ENCODE measurements at places on chromosomes 2 and 18.
A peak's percentile ranks its signal among the peaks of the same experiment; 100 is the strongest.

GRCh38 chr2:127623388-127624319 lies 22.3 kb upstream of the GPR17 start:
- DNase-seq, result no peak

- DNase-seq, result no peak
Measured at GRCh38 chr18:58387716-58388115, 241.2 kb downstream of the ALPK2 start.

DNA sequence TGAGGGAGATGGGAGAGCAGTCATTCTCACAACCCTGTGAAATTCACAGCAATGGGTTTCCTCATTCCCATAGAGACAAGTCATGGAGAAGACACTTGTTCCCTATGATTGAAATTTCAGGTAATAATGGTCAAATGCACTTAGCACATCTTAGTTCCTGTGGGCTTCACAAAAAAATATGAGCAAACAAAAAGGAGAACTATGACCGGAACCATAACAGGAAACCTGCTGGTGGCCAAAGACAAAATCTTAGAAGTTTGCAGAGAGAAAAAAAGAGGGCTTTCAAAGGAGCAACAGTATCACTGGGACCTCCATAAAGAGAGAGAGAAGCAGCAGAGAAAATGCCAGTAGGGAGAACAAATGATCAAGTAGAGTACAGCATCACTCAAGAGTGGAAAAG lies 138.9 kb upstream of the APCDD1 start:
- no peak for DNase-seq

DNA sequence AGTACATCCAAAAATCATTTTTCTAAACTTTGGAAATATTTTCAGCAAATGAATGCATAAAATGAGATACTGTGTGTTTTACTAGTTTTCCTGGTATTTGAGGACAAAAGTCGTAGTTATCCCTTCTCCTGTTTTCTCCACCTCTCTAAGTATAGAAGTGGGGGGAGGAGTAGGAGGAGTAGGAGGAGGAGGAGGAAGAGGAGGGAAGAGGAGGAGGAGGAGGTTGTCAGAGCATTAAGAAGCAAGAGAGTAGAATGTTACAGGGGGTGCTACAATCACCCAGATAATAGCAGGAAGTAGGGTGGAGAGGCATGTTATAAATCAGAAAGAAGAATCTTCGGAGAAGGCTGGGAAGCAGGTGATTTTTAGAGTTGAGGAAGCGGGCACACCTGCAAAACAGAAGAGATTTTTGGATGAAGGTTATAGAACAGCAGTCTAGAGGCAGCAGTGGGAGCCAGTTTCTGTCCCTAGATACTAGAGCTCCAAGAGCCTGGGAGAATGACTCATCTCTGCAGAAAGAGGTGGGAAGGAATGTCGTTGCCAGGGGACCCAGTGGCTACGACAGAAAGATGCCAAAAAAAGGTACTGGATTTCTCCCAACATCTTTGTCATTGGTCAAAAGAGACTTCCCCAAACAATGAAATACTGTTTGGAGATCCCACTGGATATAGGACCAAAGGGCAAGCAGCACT lies 44.2 kb upstream of the AQP4 start:
- DNase-seq, result no peak

DNA sequence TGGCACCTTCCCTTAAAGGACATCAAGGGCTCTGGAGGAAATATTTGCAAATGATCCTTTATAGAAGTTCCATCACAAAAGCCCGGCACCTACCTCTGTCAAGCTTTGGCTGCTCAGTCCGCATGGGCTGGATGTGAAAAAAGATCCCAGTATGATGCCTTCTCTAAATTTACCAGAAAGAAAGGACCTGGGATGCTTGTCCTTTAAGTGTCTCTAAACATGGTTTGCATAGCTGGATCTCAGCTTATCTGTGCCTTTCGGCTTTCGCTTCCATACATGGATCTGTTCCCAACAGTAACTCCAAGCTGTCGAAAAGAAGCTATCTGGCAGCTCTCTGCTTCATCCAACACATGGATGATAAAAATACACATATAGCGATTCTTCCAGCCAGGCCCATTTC lies 60.4 kb upstream of the SLC8A1 start:
- DNase-seq, result no peak

DNA sequence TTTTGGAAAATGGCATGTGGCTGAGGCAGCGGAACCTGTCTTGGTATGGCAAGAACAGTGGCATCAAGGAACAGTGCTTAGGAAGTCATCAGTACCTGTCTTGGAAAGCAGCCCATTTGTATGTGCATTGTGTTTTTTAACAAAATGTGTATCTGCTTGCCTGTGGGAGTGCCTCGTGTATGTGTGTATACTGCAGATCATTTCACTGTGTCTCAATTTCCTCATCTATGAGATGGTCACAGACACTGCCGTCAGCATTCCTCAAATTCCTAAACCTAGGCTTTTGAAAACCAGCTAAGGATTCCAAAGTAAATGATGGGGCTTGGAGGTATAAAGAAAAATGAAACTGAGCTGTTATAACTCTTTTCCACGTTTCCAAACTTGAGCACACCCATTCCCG lies 441.3 kb downstream of the RND3 start:
- no peak for DNase-seq

DNA sequence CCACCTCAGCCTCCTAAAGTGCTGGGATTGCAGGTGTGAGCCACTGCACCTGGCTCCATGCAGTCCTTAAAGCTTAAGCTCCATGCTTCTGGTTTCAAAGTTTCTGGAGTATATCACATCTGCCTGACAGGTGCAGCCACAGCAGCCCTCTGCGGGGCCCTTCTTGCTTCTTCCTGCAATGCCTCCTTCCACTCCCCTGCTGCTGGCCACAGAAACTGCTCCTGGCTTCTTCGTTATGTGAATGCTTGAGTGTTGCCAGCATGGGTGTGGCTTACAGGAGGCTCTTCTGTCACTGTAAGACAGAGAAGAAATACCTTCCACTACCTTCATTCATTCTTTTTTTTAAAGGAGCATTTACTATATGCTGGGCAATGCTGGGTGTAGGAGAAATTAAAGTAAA lies 10.1 kb upstream of the CCBE1 start:
- no peak for DNase-seq

DNA sequence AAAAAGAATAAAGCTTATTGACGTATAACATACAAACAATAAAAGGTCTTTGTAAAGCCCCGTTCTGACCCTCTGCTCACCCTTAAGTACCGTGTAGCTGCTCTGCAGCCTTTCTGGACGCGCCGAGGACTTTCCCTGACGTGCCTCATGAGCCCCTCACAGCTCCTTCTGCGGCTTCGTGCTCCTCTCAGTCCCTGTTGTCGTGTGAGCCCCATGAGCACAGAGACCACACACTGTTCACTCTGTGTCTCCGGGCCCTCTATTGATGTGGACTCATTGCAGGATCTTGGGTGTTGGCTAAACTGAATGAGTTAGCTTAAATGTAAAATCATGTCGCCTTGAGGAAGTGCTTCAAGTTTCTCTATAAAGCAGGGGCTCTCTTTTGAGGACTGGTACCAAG lies 43.6 kb upstream of the INHBB start:
- DNase-seq, result no peak

DNA sequence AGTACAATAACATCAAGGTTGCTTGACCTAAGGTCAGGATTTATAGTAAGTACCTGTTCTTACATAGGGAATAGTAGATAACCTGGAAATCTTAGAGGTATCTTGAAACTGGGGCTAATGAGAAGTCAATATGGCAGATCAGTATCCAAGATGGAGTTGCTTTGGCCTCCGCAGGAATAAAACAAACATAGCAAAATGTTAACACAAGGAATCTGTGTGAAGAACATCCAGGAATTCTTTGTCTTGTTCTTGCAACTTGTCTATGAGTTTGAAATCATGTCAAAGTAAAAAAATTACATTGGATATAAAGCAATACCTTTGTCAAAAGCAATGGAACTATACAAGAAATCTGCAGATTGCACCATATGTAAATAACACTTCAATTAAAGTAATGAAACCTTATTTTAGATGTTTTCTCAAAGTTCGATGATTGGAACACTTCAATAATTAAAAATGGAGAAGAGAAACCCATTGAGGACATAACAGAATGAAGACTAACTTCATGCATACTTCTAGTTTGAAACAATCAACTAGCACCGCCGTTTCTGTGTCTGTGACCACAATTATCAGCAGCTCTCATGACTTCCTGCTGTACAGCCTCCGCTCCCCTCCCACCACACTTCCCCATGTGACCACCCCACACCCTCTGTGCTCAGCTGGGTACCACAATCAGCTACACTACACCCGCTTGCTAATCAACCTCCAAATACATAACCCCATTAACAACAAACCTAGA lies 27.6 kb downstream of the C2orf76 start:
- DNase-seq, result no peak

DNA sequence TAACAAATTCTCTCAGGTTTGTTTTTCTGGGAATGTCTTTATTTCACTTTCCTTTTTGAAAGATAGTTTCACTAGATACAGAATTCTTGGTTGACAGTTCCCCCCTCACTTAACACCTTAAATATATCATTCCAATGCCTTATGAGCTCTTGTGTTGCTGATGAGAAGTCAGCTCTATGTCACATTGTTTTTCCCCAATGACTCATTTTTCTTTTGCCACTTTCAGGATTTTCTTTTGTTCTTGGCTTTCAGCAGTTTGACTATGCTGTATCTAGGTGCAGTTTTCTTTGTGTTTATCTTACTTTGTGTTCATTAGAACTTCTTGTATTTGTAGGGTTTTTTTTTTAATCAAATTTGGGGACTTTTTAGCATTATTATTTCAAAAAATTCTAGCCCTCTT lies 5.6 kb upstream of the RALBP1 start:
- DNase-seq, result no peak

GRCh38 chr2:65499216-65499615 lies 66.8 kb upstream of the SPRED2 start:
- DNase-seq, result no peak

DNA sequence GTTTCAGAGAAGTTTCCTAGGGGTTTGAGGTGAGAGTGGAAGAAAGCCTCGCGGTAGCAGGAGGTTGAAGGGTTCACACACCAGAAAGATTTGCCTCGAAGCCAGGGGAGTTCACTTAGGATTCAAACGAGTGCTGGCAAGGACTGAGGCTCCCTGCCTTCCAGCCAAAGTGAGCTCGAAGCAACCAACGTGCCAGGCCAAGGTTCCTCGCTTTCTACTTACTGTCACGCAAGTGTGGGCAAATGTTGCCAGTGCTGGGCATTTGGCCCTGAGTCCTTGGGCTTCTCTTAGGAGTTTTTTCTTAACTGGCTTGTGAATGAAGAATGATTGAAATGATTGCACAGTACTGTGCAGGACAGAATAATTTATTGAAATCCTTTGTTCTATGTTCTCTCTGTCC lies 53.6 kb downstream of the TMEM178A start:
- peak; percentile 48 for DNase-seq

DNA sequence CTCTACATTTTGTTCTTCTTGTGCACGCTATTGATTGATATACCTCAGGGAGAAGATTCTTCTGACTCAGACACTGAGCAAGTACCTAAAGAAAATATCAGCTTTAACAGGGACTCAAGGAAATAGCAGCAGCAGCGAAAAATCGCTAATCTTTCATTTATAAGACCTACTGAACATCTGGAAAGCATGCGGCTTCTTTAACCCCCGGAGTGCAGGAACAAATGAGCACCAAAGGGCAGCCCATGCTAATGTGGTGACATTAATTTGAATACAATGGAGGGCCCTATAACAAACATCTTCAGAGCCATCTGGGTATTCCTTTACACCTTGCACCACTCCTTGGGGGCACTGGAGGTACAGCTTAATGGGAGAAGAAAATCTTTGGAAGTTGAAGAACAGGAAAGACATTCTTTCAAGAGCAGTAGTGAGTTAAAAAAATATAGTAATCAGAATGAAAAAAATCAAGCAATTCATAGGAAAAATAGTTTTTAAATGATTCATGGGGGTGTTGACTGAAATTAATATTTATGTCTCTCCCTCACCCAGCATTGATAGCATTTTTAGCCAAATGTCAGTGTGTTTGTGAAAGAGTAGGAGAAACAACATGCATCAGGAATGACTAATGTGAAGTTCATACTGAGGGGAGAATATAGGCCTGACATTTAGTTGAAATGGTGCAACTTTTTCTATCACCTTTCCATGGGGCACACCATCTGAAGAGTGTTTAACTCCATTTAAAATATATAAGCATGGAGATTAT lies 281.7 kb downstream of the HRH4 start:
- DNase-seq, result no peak

- DNase-seq, result no peak
Measured at GRCh38 chr2:123935405-123935804, 89.7 kb upstream of the CNTNAP5 start.

DNA sequence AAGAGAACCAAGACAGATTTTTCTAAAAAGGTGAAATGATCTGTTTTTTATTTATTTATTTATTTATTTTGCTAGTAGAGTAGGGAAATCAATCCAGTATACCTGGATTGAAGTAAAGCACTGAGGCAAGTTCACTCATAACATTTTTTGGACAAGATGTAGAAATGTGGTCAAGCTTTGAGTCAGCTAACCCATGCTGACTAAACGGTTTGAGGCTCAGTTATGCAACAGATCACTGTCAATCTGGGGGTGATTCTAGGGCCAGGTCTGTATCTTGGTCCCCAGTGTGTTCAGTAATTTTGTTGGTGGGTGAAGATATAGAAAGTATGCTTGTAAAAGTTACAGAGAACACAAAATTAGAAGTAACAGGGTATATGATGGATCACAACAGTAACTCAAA lies 60.2 kb downstream of the RMDN2 start:
- DNase-seq, result no peak

DNA sequence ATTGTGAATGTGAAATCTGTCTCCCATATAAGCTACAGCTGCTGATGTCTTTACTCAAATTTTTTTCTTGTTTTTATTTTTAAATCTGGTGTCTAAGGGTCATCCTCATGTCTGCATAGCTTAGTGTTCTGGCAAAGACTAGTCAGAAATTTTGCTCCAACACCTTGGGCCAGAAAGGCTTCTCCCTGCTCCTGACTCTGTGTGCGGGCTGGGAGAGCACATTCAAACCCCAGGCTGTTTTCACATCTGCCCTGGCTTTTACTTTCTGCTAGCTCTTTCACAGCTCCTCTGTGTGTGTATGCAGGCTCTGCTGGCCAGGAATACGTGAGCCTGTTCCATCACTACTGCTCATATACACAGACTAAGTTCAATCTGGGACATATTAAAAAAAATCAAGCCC lies 102.9 kb upstream of the RIOK3 start:
- DNase-seq, result no peak

DNA sequence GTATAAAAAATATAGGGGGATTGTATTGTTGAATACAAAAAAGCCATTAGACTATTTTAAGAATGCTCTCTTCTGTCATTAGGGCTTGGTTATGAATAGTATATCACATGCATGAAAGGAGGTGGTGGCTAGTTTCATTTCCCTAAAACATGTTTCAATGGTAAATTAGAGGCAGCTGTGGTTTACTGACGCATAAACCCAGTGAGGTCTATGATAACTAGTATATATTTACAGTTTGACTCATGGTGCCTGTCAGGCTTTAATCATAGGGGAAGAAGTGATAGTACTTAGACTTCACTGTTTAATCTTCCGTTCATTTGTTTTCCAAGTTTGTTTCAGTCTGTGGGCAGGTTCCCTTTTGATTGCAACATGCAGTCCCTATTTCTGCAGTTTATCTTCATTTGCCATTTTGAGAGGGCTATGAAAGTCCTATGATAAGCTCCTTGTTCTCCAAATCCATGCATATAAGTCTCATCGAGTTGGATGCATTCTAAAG lies 55.1 kb upstream of the MAP4K3 start:
- DNase-seq, result no peak

- DNase-seq, result no peak
Measured at GRCh38 chr18:41134426-41134825, 820.6 kb upstream of the PIK3C3 start.
